Brain pericyte (primary cell): ENCODE measurements at places on chromosomes 12 and 14.

- DNase-seq: no peak
Measured at GRCh38 chr12:50049254-50050118, 7.9 kb upstream of the ASIC1 start.

DNA sequence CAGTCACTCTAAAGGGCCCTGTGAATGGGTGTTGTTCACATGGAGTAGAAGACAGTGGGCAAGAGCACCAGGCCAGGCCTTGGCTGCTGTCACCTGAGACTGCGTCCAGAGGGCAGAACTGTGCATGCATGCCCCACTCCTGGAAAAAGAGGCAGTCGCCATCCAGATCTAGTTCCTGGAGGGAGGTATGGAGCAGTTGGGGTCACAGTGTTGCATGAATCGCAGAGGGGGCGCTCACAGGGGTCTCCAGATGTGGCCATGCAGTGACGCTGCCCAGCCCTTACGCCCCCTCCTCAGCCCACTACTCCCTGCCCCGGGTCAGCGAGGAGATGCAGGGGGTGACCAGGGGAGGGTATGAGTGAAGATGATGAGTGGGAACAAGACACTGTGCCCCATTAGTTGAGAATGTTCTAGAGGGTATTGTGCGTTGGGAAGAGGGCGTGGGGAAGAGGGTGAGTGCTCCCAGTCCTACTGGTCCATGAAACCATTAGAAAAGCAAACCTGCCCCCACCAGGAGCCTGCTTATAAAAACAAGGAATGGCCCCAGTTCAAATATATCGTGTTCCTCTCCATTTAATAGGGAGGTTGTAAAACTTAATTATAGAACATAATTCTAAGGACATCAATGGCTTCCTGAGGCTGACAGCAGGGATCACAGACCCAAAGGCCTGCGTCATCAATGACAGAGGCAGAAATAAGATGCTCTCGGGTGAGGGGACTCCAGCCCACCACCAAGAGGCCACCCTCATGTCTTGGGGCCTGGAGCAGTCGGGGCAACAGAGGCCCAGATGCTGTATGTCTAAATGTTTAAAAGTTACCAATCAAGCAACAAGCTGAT, 32.2 kb upstream of the BCL7A start:
- DNase-seq: no peak

- DNase-seq: no peak
Measured at GRCh38 chr12:93139028-93139665, 210.1 kb upstream of the EEA1 start.

- no peak for DNase-seq
Measured at GRCh38 chr12:111074559-111074958, 154.2 kb upstream of the MYL2 start.

GRCh38 chr12:113766131-113766878, 199.8 kb downstream of the RBM19 start:
- DNase-seq: no peak

DNA sequence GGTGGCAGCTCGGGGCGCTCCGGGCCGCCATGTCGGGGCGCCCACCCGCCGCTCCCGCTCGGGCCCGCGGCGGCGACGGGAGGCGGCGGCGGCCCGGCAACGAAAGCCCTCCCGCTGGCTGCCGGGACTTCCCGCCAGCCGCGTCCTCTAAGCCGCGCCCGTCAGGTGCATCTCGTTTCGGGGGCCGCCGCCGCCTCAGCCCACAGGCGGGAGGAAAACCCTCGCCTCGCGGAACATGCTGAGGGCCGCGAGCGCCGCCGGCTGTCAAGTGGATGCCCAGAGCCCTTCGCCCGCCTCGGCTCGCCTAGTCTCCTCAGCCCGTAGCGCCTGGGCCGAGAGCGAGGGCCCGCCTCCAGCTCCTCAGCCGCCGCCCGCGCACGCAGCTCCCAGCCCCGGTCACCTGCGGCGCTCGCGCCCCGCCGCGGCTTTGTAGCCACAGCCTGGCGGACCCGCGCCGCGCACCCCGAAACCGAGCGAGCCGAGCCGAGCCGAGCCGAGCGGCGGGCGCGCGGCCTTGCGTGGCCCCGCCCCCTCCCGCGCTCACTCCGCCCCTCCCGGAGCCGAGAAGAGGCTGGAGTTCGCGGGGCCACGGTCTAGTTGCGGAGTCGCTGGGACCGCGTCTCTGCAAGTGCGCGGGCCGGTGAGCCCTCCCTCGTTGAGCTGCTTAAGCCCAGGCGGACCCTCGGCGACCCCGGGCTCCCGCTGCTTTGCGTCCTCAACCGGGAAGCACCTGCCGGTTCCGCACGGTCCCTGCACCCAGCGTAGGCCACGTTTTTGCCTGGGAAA, at the start of gene EML5:
TSS of gene EML5 (minus strand) at position 481 of the 786 bp plus-strand sequence. CDS start at position 31, 450 bp downstream.
- no peak for DNase-seq

- no peak for DNase-seq
Measured at GRCh38 chr12:68222326-68222725, 3.3 kb downstream of the IL26 start.

- no peak for DNase-seq
Measured at GRCh38 chr12:94694732-94695131, 44.4 kb upstream of the TMCC3 start.

DNA sequence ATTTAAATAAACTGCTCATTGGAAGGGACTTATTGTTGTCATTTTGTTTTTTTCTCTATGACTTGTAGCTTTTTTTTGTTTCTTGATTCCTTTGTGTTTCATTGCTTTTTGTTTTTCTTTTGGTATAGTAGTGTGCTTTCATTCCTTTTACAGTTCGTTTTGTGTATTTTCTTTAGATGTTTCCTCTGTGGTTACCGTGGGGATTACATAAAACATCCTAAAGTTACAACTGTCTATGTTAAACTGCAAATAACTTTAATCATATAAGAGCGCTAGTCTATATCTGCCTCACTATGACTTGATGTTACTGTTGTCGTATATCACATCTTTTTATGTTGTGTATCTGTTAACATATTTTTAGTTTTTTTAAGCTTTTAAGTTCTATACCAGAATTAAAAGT, 86.9 kb downstream of the ATF7IP start:
- DNase-seq: no peak

- DNase-seq: no peak
Measured at GRCh38 chr12:105483691-105484090, 153.2 kb downstream of the C12orf75 start.

GRCh38 chr14:106694638-106695393, 1168.4 kb downstream of the TMEM121 start:
- no peak for DNase-seq

- peak; percentile 18 for DNase-seq
Measured at GRCh38 chr14:56423544-56423943, 156.1 kb upstream of the TMEM260 start.
